ENCODE measurements at places on chromosomes 2 and 18. TPM values are rescaled to one million over a fixed set of nuclear protein-coding genes. Genes with fewer than 3 reads are reported as not detected.

Gene GPR75
- total RNA-seq, result 1.5 TPM

- no peaks in the 10 kb centered on the region for H3K36me3 ChIP-seq
- DNase-seq, result no peak
- no peak overlapping the region for H3K4me3 ChIP-seq
- no peaks in the 10 kb centered on the region for H3K27me3 ChIP-seq
- no peaks in the 10 kb centered on the region for H3K4me1 ChIP-seq
Observed at GRCh38 chr18:4705894-4706293, 250.8 kb upstream of the DLGAP1 start.

DNA sequence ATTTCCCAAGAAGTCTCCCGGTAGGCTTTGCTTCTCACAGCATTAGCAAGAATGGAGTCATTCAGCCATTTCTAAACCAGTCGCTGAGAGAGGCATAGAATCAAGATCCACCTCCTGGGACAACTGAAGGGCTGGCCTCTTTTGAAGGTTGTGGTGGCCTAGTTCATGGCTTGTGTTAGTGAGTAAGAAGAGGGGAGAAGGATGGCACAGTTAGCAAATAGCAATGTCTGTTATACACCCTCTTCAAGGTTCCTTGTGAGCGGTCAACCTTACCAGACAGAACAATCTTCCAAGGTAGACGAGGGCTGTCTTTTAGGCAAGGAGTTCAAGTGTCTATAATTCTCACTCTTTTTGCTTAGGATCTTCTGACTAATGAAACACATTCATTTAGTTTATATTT, 35.4 kb upstream of the DNAH7 start:
- no peak overlapping the region for H3K27ac ChIP-seq
- no peak overlapping the region for H3K4me3 ChIP-seq
- H3K4me1 ChIP-seq, result no peaks in the 10 kb centered on the region
- no peak for DNase-seq
- H3K36me3 ChIP-seq, result no peaks in the 10 kb centered on the region
- no peaks in the 10 kb centered on the region for H3K27me3 ChIP-seq

Gene ELOA2
- not detected for total RNA-seq

DNA sequence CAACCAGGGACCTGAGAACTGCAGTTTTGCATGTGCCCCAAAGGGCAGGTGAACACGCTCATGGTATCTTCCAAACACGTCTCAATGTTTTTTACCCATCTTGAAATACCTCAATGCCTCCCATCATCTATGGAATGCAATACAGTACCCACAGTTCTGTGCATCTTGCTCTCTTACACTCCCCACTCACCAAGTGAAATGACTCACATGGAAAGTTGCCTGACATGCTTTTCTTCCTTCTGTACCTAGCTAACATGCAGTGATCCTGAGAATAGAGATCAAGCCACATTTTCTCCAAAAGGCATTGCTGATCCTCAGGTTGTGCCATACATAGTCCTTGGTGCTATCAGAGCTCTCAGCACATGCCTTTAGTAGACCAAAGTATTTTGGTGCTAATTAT, 373.9 kb downstream of the GPD2 start:
- H3K4me3 ChIP-seq, result no peak overlapping the region

Gene DPP10
- 15.7 TPM for total RNA-seq

- no peak overlapping the region for H3K27ac ChIP-seq
- H3K4me3 ChIP-seq, result no peak overlapping the region
- no peak for DNase-seq
- H3K4me1 ChIP-seq, result peaks cover 4% of the 10 kb centered on the region
- no peaks in the 10 kb centered on the region for H3K27me3 ChIP-seq
Observed at GRCh38 chr2:172179045-172179701, 76.5 kb upstream of the DLX2 start.

GRCh38 chr2:240757086-240757614, 62.9 kb downstream of the KIF1A start:
- no peak overlapping the region for H3K4me3 ChIP-seq
- no peaks in the 10 kb centered on the region for H3K27me3 ChIP-seq
- no peaks in the 10 kb centered on the region for H3K4me1 ChIP-seq
- H3K27ac ChIP-seq, result no peak overlapping the region
- H3K36me3 ChIP-seq, result no peaks in the 10 kb centered on the region

GRCh38 chr2:237459741-237460174, 27.3 kb upstream of the MLPH start:
- no peak overlapping the region for H3K4me3 ChIP-seq
- DNase-seq, result no peak
- no peak overlapping the region for H3K27ac ChIP-seq

- H3K27ac ChIP-seq, result no peak overlapping the region
- no peak for DNase-seq
- no peaks in the 10 kb centered on the region for H3K27me3 ChIP-seq
- H3K36me3 ChIP-seq, result peaks cover 6% of the 10 kb centered on the region
- H3K4me1 ChIP-seq, result no peaks in the 10 kb centered on the region
- no peak overlapping the region for H3K4me3 ChIP-seq
Observed at GRCh38 chr18:13103366-13103765, 112.2 kb downstream of the CEP192 start.

GRCh38 chr2:188966079-188966571, 8.0 kb upstream of the COL3A1 start:
- DNase-seq, result no peak
- peaks cover 5% of the 10 kb centered on the region for H3K4me1 ChIP-seq
- no peaks in the 10 kb centered on the region for H3K27me3 ChIP-seq
- H3K27ac ChIP-seq, result peak overlapping the region; percentile 24

- no peaks in the 10 kb centered on the region for H3K36me3 ChIP-seq
- no peaks in the 10 kb centered on the region for H3K27me3 ChIP-seq
- H3K4me1 ChIP-seq, result peaks cover 16% of the 10 kb centered on the region
- H3K27ac ChIP-seq, result no peak overlapping the region
- DNase-seq, result no peak
Observed at GRCh38 chr2:201261471-201261870, 1.1 kb downstream of the CASP8 start.

- no peak for DNase-seq
- no peak overlapping the region for H3K4me3 ChIP-seq
- no peaks in the 10 kb centered on the region for H3K4me1 ChIP-seq
Observed at GRCh38 chr18:62918361-62918760, 203.0 kb downstream of the PHLPP1 start.

DNA sequence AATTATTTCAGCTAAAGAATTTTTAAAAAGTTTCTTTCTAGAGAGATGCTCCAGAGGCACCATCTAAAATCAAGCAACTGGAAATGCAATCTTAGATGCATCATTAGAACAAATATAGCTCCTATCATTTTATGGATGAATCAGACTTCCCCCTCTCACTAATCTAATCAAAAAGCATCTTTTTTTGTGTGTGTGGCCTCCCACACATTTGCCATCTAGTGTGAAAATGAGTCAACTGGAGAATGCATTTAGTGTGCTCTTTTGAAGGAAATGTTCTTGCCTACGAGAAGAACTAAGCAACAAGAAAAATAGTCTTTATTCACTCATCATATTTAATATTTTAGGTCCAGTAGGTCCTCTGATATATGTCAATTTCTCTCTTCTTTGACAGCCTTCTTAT, 39.5 kb upstream of the FIGN start:
- no peaks in the 10 kb centered on the region for H3K27me3 ChIP-seq
- no peak for DNase-seq
- H3K4me3 ChIP-seq, result no peak overlapping the region
- no peaks in the 10 kb centered on the region for H3K4me1 ChIP-seq
- H3K36me3 ChIP-seq, result no peaks in the 10 kb centered on the region

DNA sequence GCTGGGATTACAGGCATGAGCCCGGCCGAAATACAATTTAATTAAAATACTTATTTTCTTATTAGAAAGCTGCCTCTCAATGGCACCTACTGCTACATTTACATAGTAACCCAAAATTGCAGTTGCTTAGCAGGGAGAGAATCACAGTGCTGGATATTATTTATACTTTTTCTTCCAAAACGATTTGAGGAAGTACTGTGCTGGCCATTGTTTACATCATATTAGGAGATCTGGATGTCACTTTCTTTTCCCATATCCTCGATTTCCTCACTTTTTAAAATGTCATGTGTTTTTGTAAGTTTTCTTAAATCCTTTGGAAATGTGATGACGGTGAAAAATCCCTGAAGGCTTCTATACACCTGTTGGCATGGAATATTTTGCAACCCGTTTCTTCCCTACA, 3.4 kb upstream of the SP3 start:
- no peaks in the 10 kb centered on the region for H3K27me3 ChIP-seq
- H3K4me3 ChIP-seq, result no peak overlapping the region
- DNase-seq, result no peak
- H3K4me1 ChIP-seq, result peaks cover 21% of the 10 kb centered on the region

GRCh38 chr18:73979742-73980141, 167.9 kb downstream of the FBXO15 start:
- DNase-seq, result no peak
- H3K36me3 ChIP-seq, result no peaks in the 10 kb centered on the region
- H3K27me3 ChIP-seq, result no peaks in the 10 kb centered on the region
- no peak overlapping the region for H3K27ac ChIP-seq
- no peak overlapping the region for H3K4me3 ChIP-seq

GRCh38 chr2:117940436-117940835, 73.4 kb downstream of the CCDC93 start:
- no peaks in the 10 kb centered on the region for H3K27me3 ChIP-seq
- DNase-seq, result no peak
- H3K36me3 ChIP-seq, result no peaks in the 10 kb centered on the region
- H3K4me3 ChIP-seq, result no peak overlapping the region
- H3K27ac ChIP-seq, result no peak overlapping the region

DNA sequence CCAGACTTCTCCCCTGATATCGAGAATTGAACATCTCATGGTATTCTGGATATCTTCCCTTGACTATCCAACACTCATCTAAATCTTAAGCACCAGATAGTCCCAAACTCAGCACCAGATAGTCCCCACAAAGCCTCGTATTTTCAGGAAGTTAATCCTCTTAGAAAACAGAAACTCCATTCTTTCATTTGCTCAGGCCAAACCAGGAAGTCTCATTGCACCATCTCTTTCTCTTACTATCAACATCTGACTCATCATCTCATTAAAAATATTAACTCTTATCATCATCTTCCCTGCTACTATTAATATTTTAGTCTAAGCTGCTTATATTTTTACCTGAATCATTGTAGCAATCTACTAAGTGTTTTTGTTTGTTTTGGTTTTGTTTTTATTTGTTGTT, 286.4 kb downstream of the GALNT13 start:
- no peak overlapping the region for H3K27ac ChIP-seq
- H3K4me1 ChIP-seq, result no peaks in the 10 kb centered on the region

Gene SULT1C3
- total RNA-seq, result 1.00 TPM

DNA sequence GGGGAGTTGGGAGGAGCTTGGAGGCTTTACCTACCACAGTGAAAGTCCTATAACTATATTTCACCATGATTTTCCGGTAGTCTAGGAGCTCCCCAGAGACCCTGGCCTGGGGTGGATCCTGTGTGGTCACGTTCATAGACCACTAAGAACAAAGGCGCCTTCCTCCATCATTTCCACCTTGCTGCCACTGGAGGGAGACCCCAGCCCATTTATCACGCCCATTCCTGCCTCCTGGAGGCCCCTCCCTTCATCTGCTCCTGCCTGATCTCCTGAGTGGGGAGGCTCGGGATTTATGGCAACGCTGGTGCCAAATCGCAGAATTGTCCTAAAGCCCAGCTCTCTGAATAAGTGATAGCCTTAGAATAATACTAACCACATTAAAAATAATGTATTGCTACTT, 507.6 kb upstream of the SPHKAP start:
- DNase-seq, result peak; percentile 43
- H3K36me3 ChIP-seq, result no peaks in the 10 kb centered on the region
- H3K27me3 ChIP-seq, result no peaks in the 10 kb centered on the region
- no peaks in the 10 kb centered on the region for H3K4me1 ChIP-seq
- H3K4me3 ChIP-seq, result no peak overlapping the region

- H3K27me3 ChIP-seq, result no peaks in the 10 kb centered on the region
- H3K4me1 ChIP-seq, result no peaks in the 10 kb centered on the region
Observed at GRCh38 chr2:234487356-234487755, 9.5 kb downstream of the ARL4C start.

DNA sequence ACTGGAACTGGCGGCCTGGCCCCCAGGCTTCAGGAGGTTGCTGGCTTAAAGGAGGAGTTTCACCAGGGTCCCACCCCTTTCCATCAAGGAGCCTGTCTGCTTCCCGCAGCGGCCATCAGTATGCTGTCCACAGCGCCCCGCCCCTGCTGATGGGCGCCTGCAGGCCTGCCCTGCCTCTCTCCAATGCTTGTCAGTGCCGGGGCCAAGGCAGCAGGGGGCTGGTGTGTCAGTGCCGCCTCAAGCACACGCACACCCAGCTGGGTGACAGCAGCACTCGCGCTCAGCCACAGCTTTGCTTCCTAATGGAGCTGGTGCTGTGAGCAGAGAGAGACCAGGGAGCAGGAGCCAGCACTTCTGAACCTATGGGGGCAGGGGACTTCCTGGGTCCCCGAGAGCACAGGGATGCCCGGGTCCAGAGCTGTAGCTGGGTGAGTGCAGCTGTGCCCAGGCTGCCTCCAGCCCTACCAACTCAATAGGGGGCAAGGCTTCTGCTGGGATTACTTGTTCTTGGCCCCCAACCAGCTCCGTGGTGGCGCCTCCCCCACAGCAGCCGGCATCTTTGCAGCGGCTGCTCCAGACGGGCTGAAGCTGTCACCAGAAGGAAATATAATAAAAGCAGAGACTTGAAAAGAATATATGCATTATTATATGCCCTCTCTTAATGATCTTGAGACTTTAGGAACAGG, 377.2 kb upstream of the LRATD1 start:
- no peaks in the 10 kb centered on the region for H3K4me1 ChIP-seq
- H3K4me3 ChIP-seq, result no peak overlapping the region
- no peaks in the 10 kb centered on the region for H3K36me3 ChIP-seq
- H3K27ac ChIP-seq, result no peak overlapping the region
- DNase-seq, result no peak
- no peaks in the 10 kb centered on the region for H3K27me3 ChIP-seq

DNA sequence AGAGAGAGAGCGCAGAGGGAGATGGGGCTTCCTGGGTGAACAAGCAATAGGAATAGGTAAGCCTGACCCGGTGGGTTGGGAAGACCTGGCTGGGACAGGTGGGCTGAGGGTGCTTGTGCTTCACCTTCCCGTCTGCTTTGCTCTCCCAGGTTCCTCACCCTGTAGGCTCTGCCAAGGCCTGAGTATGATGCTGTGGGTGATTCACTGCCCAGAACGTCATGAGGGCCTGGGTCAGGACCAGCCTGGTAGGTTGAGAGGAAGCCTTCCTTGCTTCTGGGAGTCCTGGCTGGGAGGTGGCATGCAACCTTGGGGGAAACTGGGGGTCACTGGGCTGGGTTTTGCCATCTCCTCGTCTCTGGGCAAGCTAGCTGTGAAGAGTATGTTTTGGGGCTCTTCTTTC, 220.2 kb upstream of the APCDD1 start:
- no peaks in the 10 kb centered on the region for H3K27me3 ChIP-seq
- H3K36me3 ChIP-seq, result no peaks in the 10 kb centered on the region
- peaks cover 31% of the 10 kb centered on the region for H3K4me1 ChIP-seq
- DNase-seq, result no peak
- no peak overlapping the region for H3K4me3 ChIP-seq

Gene POTEI
- total RNA-seq, result 1.9 TPM

Gene AQP12A
- total RNA-seq, result not detected

Gene USP14
- 37.5 TPM for total RNA-seq

- no peaks in the 10 kb centered on the region for H3K27me3 ChIP-seq
- no peaks in the 10 kb centered on the region for H3K4me1 ChIP-seq
- H3K4me3 ChIP-seq, result no peak overlapping the region
- H3K27ac ChIP-seq, result no peak overlapping the region
- H3K36me3 ChIP-seq, result no peaks in the 10 kb centered on the region
- no peak for DNase-seq
Observed at GRCh38 chr2:159176555-159176954, 109.9 kb downstream of the WDSUB1 start.

All from hepatocyte (in vitro differentiated cells).